Fibroblast of gingiva (primary cell): ENCODE measurements at places on chromosomes 3 and 15.
A peak's percentile ranks its signal among the peaks of the same experiment; 100 is the strongest.

DNA sequence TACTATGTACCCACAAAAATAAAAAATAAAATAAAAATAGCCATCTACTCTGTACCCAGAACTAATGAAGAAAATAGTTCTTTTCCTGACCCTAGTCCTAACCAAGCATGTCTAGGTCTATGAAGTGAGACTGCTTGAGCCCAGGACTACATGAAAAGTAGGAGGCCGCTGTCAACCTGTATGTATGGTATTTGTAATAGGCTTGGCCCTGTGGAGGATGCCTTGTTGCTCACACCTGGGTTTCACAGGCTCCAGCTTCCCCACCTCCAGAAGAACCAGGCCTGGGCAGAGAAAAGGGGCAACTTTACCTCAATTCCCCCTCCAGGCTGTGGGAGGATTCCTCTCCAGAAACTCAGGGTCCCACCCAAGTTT lies 6.8 kb upstream of the PKM start:
- no peak for DNase-seq

GRCh38 chr3:149688122-149688757 lies 30.4 kb upstream of the WWTR1 start:
- no peak for DNase-seq

DNA sequence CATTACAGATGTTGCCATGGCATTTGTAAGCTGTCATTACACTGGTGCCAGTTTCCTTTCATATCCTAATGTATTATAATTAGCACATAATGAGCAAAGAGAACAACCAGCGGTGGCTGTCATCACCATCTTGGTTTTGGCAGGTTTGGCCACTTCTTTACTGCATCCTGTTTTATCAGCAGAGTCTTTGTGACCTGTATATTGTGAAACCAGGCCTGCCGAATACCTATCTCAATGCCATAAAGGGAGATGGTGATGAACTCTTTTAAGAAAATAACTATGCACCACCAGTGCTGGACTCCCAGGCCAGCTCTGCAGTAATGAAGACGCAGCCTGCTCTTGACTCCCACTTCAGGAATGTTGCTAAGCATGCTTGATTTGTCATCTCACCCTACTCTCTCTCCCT lies 458.1 kb upstream of the NR2F2 start:
- peak; percentile 37 for DNase-seq

DNA sequence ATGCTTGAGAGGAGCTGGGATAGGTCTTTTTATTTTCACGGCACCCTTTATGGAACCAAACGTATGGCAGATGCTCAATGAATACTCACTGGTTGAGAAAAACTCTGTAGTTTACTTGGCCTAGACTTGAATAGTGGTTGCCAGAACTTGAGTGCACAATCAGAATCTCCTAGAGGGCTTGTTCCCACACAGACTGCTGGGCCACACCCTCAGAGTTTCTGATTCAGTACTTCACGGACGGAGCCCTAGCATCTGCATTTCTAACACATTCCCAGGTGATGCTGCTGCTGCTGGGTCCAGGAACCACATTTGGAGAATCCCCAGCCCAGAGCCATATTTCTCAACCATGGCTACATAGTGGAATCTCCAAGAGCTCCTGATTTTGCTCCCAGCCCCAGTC lies 24.6 kb downstream of the CA12 start:
- no peak for DNase-seq

DNA sequence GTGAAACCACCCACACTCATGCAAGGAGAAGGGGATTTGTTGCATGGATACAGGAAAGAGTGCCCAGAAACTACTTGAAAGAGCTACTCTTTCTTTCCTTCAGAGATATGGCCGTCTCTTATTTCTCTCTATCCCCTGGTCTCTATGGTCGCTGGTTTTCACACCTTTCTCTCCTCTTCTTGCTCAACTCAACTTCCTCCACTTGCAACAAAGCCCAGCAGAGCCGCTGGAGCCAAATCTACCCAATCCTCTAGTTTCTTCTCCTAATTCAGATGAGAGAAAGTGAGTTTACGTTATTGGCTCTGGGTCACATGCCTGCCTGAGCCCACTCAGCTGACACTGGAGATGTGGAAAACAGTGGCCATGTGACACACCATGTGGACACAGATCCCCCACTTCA lies 215.2 kb downstream of the OSBPL10 start:
- no peak for DNase-seq

GRCh38 chr3:182519569-182519968 lies 273.7 kb upstream of the ATP11B start:
- DNase-seq = no peak
